ENCODE measurements at places on chromosomes 2 and 18.

DNA sequence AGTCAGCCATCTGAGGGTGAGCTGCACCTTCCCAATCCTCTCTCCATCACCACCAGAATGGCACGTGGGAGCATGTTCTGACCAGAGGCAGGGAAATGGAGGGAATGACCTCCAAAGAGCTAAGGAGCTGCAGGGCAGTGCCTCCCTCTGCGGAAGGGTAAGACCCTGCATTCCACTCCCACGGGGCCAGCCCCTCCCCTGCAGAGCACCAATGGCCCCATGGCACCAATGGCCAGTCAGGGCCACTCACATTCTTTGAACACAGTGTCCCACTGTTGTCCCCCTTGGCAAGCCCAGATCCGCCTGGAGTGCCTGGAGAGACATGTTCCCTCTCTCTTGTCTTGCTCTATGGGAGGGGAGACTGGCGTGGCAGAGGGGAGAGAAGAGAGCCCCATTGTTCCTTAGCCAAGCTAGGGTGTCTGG is 164.4 kb downstream of the TNS1 start:
- DNase-seq = no peak

DNA sequence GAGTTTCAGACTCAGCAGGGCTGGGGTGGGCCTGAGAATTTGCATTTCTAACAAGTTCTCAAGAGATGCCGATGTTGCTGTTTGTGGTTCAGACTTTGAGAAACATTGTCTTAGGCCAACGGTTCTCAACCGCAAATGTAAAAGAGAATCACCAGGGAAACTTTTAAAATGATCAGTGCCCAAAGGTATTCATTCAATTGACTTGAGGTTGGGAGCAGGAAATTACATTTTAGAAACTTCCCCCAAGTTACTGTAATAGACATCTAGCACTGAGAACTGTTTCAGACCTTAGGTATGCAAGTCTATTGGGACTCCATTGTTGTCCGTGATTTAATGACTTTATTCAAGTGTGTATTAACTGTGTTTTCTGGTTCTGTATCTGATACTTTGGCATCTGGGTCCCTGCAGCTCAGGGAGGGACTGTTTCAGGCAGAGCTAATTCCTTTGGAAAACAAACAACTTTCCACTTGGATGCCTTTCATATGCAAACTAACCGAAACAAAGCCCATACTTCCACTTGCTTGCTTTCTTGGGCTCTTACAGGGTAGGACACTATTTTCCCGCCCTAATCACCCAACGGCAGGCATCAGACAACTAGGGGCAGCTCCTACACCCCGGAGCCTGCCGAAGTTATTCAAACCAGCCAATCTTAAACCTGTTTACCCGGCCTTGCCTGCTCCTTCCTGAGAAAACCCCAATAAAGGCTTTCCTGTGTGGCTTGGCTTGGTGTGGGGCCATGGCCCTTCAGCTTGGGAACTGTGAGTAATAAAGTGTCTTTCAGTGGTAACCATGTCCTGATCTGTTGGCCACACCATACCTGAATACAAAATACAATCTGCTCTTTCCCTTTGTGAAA is 97.6 kb downstream of the POLE4 start:
- no peak for DNase-seq

GRCh38 chr2:218569038-218569431 is 396 bp downstream of the CNOT9 start:
- DNase-seq = peak; percentile 52

- no peak for DNase-seq
Measured at GRCh38 chr2:211881449-211881848, 657.2 kb downstream of the ERBB4 start.

DNA sequence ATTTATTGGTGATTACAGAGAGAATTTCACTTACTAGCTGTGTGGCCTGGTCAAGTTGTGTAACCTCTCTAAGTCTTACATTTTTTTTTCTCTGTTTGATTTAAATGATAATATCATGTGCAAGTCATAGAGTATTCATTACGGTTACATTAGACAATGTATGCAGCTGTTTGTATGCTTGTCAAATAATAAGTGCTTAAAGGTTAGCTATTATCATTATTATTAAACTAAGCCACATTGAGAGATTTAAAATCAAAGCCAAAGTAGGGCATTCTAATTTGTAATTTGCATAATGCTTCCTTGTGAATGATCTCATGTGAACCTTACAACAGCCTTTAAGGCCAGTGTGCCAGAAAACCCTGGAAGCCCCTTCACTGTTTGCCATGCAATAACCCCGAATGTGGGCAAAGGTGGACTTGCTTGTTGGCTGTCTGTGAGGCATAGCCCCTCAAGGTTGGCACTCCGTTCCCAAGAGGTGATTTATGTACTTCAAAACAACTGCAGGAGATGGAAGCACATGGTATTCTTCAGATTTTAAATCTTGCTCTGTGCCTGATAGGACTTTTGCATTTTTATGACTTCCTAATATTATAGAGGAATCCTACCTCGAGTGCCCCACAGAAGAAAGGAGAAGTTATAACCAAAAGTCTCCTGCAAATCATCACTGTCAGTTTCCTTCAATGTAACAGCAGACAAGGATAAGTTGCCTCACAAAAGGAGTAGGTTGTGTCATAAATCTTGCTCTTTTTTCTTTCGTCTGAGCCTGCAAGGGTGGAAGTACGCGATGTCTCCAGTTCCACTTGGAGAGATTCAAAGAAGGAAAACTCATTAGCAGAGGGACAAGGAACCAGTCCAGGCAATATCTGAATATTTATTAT is 272.0 kb downstream of the TGIF1 start:
- DNase-seq = no peak

DNA sequence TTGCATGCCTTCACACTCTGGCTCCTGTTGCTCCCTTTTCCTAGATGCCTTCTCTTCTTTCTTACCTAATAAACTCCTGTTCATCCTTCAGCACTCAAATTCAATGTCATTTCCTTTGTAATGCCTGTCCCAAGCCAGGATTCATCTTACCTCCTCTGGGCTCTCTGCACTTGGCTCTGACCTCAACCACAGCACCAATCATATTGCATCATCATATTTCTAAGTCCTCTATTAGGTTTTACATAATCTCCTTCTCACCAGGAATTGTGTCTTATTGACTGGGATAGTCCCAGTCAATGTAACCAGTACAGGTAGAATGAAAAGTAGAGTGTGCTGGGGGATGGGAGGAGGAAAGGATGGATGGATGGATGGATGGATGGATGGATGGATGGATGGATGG is 187.1 kb downstream of the NRP2 start:
- no peak for DNase-seq

- DNase-seq = no peak
Measured at GRCh38 chr2:27911458-27912210, 21.1 kb downstream of the BABAM2 start.

- no peak for DNase-seq
Measured at GRCh38 chr18:26566874-26567555, 18.7 kb upstream of the KCTD1 start.

DNA sequence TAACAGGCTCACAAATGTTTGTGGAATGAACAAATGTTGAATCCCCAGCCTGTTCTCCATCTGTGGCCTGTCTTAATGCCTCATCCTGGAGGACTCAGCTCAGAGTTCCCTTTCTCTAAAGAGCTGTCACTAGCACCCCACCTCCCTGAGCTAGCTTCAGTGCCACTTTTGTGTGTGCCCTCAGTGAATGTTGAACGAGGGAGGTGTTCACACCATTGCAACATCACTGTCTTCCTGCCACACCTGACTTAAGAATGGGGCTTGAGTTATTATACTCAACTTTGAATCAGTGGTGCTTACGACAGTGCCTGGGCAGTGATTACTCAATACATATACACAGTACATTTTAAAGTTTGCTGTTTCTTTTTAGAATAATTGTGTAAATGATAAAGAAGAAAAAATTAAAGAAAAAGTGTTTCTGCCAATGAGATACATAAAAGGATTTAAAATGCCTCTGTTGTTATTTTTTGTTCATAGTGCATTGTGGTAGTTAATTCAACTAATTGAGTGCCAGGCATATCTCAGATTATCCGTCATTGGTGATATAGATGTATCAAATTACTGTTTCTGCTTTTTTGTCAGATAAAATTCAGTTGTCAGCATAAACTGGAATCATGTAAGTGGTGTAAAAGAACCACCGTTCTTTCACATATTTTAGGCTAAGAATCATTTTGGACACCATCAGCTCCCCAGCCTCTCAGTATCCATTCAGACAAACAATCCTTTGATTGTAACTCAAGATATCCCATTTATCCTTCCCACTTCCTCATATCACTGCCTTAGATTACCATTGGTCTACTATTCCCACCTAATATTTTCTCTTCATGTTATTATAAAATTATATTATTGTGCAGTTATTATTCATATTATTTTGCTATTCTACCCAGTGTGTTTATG is 304.7 kb downstream of the PTPRM start:
- no peak for DNase-seq

DNA sequence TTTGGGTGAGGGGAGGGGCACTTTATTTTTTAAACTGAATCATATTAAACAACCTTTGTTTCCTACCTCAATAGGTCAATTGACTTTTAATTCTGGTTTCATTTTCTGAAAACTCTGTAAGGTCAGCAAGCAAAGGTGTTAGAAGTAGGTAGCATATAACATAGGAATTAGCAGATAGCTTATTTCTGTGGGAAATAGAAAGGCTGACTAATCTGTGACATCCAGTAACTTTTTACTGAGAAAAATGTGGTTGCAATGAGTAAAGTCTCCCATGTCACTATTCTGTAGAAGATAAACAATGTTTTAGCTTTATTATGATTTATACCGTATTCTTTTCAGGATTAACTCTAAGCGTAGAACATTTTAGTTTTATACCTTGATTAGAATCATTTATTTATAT is 240.4 kb downstream of the PLCL1 start:
- DNase-seq = no peak

- DNase-seq = no peak
Measured at GRCh38 chr2:43826305-43827250, 12.1 kb downstream of the ABCG5 start.

DNA sequence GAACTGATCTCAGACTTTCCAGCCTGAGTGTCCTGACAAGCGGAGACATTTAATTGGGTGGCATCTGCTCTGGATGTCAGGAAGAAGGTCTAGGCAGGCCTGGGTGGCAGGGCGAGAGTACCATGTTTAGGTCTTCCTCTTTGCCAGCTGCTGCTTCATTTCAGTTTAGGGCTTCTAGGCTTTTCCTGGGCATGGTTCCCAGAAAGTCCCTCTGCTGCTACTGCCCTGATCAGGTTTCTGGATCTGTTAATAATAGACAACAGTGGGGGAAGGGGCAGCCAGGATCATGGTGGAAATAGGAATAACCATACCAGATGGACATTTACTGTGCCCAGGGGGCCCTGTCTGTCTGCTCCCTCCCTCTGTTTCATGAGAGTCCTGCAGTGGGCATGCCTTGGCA is 2.3 kb upstream of the PLCD4 start:
- DNase-seq = no peak

All from effector memory CD8-positive, alpha-beta T cell (primary cell).